IMR-90 (cell line): ENCODE measurements at places on chromosomes 4 and X.

GRCh38 chr4:173883821-173884220 is 353.8 kb upstream of the HAND2 start:
- H3K4me3 ChIP-seq = no peak overlapping the region
- H3K27me3 ChIP-seq = no peaks in the 10 kb centered on the region
- no peaks in the 10 kb centered on the region; the same call in 1 of the 2 replicates for H3K4me1 ChIP-seq
- H3K36me3 ChIP-seq = no peaks in the 10 kb centered on the region
- DNase-seq = peak; percentile 71
- H3K27ac ChIP-seq = no peak overlapping the region

GRCh38 chr4:14269824-14270223 is 642.3 kb upstream of the BOD1L1 start:
- no peaks in the 10 kb centered on the region for H3K36me3 ChIP-seq
- H3K4me1 ChIP-seq = no peaks in the 10 kb centered on the region
- H3K27ac ChIP-seq = no peak overlapping the region
- H3K4me3 ChIP-seq = no peak overlapping the region

DNA sequence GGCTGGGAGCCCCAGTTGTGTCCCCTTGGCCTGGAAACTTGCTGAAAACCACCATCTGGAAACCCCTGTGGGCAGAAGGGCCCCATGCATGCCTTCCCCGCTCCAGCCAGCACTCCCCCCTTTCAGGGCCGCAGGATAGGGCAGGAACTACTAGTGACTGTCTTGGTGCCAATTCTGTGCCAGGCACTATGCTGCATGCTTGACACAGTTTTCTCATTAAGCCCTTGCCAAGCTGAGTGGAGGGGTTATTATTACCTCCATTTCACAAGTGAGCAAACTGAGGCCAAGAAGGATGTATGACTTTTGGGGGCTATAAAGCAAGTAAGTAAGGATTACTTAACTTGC is 73.6 kb upstream of the PJA1 start:
- H3K4me3 ChIP-seq = no peak overlapping the region
- DNase-seq = no peak
- H3K36me3 ChIP-seq = no peaks in the 10 kb centered on the region
- no peaks in the 10 kb centered on the region for H3K4me1 ChIP-seq
- peaks cover 38% of the 10 kb centered on the region for H3K27me3 ChIP-seq

DNA sequence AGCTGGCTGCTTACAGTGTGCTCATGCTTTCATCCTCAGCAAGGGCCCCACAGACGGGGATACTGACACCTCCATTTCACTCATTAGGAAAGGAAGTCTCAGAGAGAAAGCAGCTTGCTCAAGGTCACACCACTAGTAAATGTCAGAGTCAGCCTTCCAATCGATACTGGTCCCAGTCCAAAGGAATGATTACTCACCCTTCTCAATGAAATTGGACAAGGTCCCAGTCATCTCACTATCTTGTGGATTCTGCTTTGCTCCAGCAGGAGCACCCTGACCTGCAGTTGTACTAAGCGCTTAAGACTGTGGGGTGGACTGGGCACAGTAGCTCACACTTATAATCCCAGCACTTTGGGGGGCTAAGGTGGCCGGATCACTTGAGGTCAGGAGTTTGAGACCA is 132.2 kb upstream of the SLC34A2 start:
- H3K27ac ChIP-seq = no peak overlapping the region
- no peaks in the 10 kb centered on the region for H3K4me1 ChIP-seq
- H3K27me3 ChIP-seq = peaks cover 1% of the 10 kb centered on the region
- DNase-seq = no peak
- no peaks in the 10 kb centered on the region for H3K36me3 ChIP-seq
- H3K4me3 ChIP-seq = no peak overlapping the region

GRCh38 chr4:52931243-52931642 is 69.1 kb downstream of the RASL11B start:
- peaks cover 8% of the 10 kb centered on the region for H3K4me1 ChIP-seq
- no peak overlapping the region for H3K27ac ChIP-seq

GRCh38 chr4:7867701-7868435 is 71.8 kb downstream of the AFAP1 start:
- H3K27ac ChIP-seq = peak overlapping the region; percentile 74
- H3K4me1 ChIP-seq = peaks cover 30% of the 10 kb centered on the region
- H3K36me3 ChIP-seq = peaks cover 50% of the 10 kb centered on the region
- H3K4me3 ChIP-seq = no peak overlapping the region
- H3K27me3 ChIP-seq = no peaks in the 10 kb centered on the region

DNA sequence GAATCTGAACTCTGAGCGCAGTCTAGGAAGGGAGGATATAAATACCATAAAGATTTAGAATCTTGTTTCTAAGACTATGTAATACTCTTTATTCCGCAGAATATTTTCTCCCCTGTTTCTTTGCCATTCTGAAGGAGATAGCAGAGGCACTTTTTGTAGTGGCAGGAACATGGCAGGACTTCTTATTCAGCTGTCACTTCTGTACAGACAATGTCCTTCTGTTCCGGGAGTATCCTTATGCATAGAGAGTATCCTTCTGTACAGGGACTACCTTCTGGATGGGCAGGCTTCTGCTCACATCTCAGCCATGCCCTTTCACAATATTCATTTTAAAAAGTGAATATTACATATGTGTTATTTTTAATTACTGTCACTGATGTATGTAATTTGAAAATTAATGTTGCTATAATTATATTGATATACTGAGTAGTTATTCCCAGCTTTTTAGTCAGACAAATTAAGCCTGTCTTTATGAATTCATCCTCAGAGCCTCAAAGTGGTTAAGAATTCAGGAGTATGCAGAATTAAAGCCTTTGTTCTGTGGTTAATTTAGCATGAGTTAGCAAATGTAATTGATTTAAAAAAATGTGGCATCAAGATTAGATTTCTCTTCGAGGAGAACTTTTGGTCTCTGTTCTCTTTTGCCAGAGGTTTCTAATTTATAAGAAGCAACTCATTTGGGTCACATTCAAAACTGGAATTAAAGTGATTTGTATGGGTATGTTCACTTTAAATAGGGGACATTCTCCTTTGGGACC is 174.4 kb downstream of the FHIP1A start:
- no peak for DNase-seq
- H3K4me1 ChIP-seq = no peaks in the 10 kb centered on the region
- H3K36me3 ChIP-seq = no peaks in the 10 kb centered on the region
- H3K27me3 ChIP-seq = peaks cover 7% of the 10 kb centered on the region; the same call in 1 of the 2 replicates
- H3K4me3 ChIP-seq = no peak overlapping the region
- H3K27ac ChIP-seq = no peak overlapping the region

GRCh38 chr4:151862766-151863165 is 102.0 kb upstream of the GATB start:
- H3K4me3 ChIP-seq = no peak overlapping the region
- no peak overlapping the region for H3K27ac ChIP-seq
- H3K36me3 ChIP-seq = no peaks in the 10 kb centered on the region
- H3K4me1 ChIP-seq = no peaks in the 10 kb centered on the region

DNA sequence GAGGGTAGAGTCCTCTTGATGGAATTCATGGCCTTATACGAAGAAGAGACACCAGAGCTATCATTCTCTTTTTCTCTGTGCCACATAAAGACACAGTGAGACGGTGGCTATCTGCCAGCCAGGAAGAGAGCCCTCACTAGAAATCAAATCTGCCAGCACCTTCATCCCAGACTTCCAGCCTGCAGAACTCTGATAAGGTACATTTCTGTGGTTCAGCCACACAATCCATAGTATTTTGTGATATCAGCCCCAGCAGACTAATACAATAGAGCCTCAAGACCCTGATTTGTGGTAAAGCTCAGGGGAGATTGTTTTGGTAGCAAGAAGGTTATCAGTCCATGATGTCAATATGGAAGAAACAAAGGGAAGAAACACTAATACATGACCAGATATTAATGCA is 1213.2 kb downstream of the NLGN4X start:
- H3K4me1 ChIP-seq = no peaks in the 10 kb centered on the region
- DNase-seq = no peak
- H3K36me3 ChIP-seq = no peaks in the 10 kb centered on the region
- no peaks in the 10 kb centered on the region for H3K27me3 ChIP-seq

GRCh38 chrX:33133320-33133719 is 78.0 kb downstream of the DMD start:
- H3K4me1 ChIP-seq = no peaks in the 10 kb centered on the region
- no peaks in the 10 kb centered on the region for H3K27me3 ChIP-seq
- DNase-seq = no peak
- no peaks in the 10 kb centered on the region for H3K36me3 ChIP-seq
- H3K27ac ChIP-seq = no peak overlapping the region
- no peak overlapping the region for H3K4me3 ChIP-seq

GRCh38 chrX:19566359-19567222 is 51.3 kb upstream of the MAP3K15 start:
- peaks cover 8% of the 10 kb centered on the region for H3K4me1 ChIP-seq

GRCh38 chrX:2159861-2160260 is 340.9 kb downstream of the DHRSX start:
- H3K4me3 ChIP-seq = no peak overlapping the region
- H3K27me3 ChIP-seq = no peaks in the 10 kb centered on the region
- no peak for DNase-seq

- no peak overlapping the region for H3K27ac ChIP-seq
- H3K4me3 ChIP-seq = no peak overlapping the region
- peak; percentile 54 for DNase-seq
These were observed 25.7 kb upstream of the MND1 start for GRCh38 chr4:153318696-153319320.

DNA sequence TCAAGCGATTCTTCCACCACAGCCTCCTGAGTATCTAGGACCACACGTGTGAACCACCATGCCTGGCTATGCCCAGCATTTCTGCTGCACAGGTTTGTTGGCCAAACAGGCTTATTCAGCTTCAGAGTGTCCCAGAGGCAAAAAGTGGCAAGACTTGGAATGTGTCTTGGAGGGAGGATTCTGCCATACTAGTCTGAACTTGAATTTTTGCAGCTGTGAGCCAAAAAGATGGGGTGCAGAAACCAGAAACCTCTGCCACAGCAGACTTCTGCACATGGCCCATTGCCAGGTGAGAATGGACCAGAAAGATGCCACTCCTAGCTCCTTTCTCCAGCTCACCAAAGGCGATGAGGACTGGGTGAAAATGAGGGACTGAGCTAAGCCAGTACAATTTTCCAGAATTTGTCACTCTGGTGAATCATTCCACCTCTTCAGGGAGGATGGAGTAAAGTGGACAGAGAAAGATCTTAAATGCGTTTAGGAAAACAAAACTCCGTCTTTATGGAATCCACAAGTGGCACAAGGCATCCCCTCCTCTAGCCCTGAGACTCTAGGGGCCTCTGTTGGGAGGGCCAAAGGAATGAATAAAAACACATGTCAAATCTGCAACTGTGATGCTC is 369.1 kb upstream of the CLNK start:
- no peak overlapping the region for H3K4me3 ChIP-seq
- no peak overlapping the region for H3K27ac ChIP-seq
- no peaks in the 10 kb centered on the region for H3K36me3 ChIP-seq
